ENCODE measurements at places on chromosomes 7 and 10.
A peak's percentile ranks its signal among the peaks of the same experiment; 100 is the strongest.

- no peak for DNase-seq
These were observed 3.5 kb downstream of the DENND11 start for GRCh38 chr7:141698247-141699015.

DNA sequence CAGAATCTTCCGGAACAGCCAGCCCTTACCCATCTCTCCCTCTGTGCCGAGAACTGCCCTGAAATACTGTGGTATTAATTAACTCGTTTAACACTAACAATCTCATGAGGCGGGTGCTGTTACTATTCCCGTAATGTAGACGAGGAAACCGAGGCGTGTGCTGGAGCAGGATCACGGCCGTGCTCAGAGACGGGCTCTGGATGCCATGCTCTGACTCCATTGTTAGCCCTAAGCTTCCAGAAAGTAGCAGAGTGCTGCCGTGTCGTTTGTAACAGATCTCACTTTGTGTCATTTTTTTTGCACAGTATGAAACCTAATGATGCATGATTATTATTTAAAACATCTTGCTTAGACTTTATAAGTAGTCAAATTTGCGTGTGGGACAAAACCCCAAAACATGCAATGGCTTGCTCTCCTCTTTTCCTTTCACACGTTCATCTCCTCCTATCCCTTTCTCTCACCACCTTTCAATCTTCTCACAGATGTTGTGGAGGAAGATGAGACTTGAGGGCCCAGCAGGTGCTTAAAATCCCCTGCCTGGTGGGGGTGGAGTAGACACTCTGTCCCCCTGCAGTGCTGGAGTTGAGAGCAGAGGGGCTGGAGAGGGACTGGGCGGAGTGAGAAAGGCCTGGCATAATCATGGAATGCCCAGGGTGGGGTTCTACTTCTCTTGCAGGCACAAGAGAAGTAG is 482 bp upstream of the ACTR3C start:
- peak; percentile 29 for DNase-seq

GRCh38 chr10:130959752-130960195 is 351.7 kb downstream of the TCERG1L start:
- DNase-seq = no peak

GRCh38 chr10:12707461-12708185 is 293.9 kb downstream of the CCDC3 start:
- DNase-seq = peak; percentile 65

DNA sequence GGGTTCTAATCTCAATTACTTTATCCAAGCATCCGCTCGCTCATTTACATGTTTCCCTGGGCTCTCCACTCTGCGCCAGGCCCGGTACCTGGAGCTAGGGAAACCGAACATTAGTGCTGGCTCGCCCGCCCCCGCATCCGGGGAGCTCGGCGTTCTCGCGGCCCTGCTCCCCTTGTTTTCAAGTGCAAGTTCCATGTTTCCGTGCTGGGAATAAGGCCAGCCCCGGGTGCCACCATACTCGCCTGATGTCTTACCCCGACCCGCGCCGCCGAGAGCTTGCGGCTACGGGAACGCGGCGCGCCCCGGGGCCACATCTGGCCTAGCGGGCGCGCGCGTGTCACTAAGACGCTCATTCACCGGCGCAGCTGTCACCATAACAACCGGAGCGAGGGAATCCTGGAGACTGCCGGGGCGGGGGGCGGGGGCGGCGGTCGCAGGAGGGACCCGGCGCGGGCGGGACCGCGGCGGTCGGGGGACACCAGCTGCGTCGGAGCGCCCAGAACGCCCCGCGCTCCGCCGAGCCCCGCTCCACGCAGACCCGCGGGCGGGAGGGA is at the start of gene NEURL1:
Gene NEURL1 (plus strand): TSS at position 344 of the 554 bp plus-strand sequence. CDS start 683 bp downstream, outside the sequence.
- DNase-seq = peak; percentile 25

DNA sequence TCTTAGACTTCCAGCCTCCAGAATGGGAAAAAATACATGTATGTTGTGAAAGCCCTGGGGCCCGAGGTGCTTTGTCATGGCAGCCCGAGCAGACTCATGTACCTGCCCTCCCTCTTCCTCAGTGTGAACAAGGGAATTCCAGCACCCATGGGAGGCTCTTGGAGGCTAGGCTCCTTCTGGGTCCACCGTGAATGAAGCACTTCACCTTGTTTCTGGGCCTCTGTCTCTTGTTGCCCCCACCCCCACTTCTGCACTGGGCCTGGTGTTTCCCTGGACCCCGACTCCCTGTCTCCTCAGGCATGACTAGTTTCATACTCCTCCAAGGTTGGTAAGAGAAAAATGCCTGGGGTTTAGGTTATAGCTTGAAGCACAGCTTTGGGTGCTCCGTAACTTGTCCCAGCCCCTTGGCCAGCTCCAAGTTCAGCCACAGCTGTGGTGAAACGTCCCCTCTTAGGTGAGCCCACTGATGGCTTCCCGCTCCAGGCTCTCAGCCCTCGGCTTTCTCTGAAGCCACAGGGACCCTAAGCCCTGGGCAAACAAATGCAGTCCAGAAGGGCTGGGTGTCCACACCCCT is 30.2 kb upstream of the ARHGAP22 start:
- DNase-seq = no peak

GRCh38 chr10:125159486-125159931 is 854 bp downstream of the CTBP2 start:
- no peak for DNase-seq

- DNase-seq = no peak
These were observed 55.8 kb downstream of the HBP1 start for GRCh38 chr7:107224374-107225223.

GRCh38 chr10:8088504-8088903 is 34.0 kb downstream of the GATA3 start:
- DNase-seq = no peak

DNA sequence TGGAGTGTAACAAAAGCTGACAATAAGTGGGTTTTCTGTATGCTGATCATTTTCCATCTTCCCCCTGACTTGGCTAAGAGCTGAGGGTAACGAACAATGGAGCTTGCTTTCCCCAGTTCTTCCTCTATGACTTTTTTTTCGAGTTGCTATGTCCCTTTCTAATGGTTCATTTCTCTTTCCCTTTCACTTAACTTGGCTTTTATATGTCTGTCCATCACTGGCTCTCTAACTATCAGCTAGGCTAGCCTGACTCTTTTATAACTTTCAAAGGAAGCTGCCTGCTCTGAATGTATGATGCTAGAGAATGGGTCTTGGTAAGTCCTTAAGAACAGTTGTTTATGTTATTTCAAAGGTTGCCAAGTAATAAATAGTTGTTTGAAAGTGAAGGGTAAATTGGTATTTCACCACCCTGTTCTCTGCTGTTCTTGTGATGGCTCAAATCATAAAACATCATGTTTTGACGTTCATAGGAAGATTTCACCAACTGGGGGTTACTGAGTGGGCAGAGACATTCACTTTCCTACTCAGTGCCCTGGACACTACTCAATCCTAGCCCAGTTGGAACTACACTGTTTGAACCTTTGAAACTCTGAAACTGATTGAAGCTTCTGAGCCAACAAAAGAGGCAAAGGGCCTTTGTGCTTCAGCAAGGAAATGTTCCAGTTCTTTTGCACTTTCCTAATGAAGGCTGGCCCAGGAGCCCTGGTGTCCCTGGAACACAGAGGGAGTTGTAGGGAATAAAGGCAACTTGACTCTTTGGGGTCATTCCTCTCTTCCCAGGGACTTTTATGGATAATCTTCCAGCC is 85.4 kb upstream of the PHYHIPL start:
- DNase-seq = no peak

- DNase-seq = peak; percentile 54
These were observed 40.7 kb upstream of the LYZL1 start for GRCh38 chr10:29248158-29248557.

GRCh38 chr10:117257721-117258120 is 16.8 kb downstream of the SLC18A2 start:
- DNase-seq = no peak

GRCh38 chr10:71241114-71241829 is 28.9 kb downstream of the UNC5B start:
- DNase-seq = peak; percentile 96

- DNase-seq = no peak
These were observed 36.6 kb downstream of the PLPP4 start for GRCh38 chr10:120493411-120494312.

DNA sequence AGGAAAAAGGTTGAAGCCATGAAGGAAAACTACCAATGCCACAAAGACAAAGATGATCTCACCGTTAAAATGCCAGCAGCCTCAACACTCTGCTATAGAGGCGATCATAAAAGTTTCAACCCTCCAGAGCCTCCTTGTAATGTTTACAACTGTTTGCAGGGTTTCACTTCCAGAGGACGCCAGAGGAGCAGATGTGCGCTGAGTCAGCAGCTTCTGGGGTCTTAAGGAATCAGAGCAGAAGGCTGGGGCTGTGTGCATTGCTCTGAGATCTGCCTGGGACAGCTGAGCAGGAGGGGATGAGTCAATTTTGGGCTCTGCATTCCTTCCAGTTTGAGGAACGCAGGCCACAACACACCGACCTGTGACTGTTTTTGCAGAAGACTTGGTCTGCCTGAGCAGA is 98.3 kb downstream of the TMEM130 start:
- DNase-seq = peak; percentile 61

GRCh38 chr10:80465839-80466590 is 11.9 kb downstream of the TSPAN14 start:
- DNase-seq = no peak

GRCh38 chr7:601595-602340 is 82.1 kb upstream of the PDGFA start:
- DNase-seq = peak; percentile 51

DNA sequence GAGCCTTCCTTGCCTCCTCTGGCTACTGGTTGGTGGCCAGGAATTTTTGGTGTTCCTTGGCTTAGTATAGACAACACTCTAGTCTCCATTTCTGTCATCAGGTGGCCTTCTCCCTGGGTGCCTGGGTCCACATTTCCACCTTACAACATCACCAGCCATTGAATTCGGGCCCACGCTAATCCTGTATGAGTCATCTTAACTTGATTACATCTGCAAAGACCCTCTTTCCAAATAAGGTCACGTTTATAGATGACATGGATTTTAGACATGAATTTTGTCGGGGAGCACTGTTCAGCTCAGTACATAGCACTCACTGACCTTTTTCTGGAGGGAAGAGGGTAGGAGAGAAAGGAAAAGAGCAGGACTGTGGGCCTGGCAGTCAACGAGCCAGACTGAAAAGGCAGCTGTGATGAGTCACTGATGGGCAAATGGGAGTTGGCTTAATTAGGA is 39.4 kb downstream of the MMRN2 start:
- DNase-seq = peak; percentile 50

GRCh38 chr10:116720668-116721546 is 21.5 kb downstream of the HSPA12A start:
- no peak for DNase-seq

DNA sequence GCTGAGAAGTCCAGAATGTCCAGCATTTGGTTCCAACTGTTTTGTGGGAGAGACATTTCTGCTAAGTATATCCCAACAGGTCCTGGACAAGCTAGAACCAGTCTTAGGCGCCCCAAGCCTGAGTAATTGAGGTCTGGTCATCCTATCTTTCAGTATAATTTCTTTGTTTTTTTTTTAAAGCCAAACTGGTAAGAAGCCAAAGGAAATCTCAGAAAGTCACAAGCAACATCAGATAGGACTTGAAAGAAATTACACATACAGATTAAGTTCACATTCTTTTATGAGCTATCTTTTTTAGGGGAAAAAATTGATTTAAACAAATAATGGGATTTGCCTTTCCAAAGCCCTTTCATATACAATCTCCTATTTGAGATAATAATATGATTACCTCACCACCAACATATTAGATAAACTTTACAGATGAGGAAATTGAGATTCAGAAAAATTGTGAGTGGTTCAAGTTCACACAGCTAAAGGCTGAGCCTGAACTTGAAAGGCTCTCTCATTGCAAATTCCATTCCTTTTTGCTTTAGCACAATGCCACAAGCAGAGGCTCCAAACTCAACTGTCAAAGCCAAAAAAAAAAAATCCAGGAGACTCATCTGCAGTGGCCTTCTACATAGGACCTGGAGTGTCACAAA is 15.0 kb downstream of the PDLIM1 start:
- DNase-seq = peak; percentile 29

DNA sequence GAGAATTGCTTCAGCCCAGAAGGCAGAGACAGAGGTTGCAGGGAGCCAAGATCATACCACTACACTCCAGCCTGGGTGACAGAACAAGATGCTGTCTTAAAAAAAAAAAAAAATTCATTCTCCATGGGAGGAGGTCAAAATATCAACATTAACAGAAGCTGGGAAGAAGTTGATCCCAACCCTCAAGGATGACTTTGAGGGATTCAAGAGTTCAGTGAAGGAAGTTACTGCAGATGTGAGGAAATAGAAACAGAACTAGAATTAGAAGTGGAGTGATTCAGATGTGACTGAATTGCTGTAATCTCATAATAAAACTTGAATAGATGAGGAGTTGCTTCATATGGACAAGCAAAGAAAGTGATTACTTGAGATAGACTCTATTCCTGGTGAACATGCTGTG is 19.7 kb upstream of the RPEL1 start:
- no peak for DNase-seq

Measured in RPMI7951 (cell line).